ENCODE measurements at places on chromosomes 13 and 19.

DNA sequence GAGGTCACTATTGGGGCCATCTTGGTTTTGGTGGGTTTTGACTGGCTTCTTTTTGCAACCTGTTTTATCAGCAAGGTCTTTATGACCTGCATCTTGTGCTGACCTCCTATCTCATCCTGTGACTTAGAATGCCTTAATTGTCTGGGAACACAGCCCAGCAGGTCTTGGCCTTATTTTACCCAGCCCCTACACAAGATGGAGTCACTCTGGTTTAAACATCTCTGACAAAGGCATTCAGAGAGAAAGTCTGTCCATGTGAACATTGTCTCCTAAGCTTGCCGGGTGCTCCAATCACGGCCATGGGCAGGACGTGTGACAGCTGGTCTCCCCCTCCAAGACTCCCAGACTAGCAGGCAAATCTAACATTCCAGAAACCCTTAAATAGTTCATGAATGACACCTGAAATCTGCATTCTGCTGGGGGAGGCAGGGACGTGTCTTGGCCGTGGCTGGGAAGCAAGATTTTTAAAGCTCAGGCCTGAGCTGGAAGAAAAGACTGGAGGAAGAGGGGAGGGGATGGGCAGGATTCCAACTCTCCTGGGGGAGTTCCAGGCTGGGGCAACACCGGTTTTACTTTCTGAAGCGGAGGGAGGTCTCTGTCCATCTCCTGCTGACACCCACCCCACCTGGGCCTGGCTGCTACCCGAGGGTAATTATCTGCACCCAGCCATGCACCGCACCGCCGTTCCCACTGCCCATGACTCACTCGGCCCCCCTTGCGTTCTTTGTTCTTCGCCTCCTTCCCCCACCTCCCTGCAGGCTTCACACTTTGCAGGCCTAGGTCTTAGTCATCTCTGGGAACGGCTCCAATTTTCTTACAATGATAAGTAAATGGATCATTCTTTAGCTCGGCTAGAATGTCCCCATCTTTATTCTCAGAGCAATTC lies 11.6 kb upstream of the OR1M1 start:
- peak; percentile 45 for DNase-seq

DNA sequence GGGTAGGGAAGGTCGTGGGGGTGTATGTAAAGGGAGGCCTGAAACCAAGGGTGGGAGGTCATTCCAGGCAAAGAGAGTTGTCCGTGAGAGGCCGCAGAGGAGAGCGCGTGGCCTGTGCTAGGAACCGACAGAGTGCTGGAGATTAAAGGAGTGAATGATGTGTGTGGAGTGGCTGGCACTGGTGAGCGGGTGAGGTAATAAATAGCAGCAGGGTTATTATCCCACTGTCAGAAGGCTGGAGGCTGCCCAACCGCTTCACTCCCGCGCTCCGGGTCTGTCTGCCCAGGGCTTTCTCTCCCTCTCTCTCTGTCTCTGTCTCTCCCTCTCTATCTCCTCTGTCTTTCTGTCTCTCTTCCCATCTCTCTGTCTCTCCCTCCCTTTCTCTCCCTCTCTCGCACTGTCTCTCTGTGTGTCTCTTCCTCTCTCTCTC lies 17.4 kb downstream of the ZNF579 start:
- DNase-seq: no peak

DNA sequence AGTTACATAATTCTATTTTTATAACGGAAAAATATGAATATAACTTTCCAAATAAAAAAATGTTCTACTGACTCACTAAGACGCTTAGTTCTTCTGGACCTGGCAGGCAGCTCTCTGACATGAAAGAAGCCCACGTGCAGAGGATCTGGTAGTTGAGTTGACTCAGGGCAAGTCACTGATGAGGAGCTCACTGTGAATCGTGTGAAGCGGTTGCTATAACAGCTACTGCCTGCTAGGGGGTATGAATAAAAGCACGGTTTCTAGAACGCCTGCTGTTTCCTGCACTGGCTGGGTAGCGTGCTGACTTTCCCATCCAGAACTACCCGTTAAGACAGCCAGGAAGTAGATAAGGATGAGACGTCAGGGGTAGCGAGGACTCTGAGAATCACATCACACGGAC lies 54.7 kb upstream of the WASF3 start:
- no peak for DNase-seq

DNA sequence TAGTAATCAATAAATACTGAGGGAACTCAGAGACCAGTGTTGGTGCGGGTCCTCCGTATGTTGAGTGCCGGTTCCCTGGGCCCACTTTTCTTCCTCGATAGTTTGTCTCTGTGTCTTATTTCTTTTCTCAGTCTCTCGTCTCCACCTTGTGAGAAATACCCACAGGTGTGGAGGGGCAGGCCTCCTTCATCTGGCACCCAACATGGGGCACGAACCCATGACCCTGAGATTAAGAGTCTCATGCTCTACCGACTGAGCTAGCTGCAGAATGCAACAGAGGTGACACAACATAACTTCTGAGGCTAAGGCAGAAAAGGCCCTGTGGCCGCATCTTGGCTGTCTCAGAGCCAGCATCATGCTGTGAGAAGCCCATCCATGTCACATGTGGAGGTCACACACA lies 5.3 kb upstream of the ZNF613 start:
- DNase-seq: no peak

DNA sequence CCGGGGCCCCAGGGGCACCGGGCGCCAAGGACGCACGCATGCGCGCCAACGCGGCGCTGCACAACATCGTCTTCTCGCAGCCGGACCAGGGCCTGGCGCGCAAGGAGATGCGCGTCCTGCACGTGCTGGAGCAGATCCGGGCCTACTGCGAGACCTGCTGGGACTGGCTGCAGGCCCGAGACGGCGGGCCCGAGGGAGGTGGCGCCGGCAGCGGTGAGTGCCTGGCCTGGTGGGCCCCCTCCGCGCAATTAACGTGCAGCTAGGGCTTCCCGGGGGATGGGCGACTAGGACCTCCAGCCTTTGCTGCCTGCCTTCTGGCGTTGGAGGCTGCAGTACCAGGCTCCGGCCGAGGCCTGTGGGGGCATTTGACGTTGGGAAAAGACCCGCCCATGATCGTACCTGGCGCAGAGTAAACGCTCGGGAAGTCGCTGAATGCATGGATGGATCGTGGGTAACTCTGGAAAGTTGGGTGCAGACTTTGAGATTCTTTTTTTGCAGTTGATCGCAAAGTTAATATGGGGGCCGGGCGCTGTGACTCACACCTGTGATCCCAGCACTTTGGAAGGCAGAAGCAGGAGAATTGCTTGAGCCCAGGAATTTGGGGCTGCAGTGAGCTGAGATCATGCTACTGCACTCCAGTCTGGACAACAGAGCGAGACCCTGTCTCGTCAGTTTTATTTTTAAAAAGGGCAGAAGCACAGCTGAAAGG lies 7.3 kb downstream of the APC2 start:
- DNase-seq: no peak

DNA sequence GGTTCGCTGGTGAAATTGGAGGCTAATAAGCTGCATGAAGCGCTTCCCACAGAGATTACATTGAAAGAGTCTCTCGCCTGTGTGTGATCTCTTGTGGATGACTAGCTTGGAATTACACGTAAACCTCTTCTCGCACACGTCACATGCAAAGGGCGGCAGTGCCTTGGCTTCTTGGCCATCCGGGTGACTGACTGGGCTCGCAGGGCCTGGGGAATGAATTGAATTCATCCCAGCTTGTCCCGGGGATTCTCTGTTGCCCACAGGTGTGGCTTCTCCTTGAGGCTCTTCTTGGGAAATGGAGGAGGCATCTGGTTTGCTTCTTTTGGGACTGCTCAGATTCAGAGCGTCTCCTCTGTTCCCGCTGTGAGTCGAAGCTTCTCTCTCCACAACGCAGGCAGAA lies 19.8 kb downstream of the ZSCAN5C start:
- no peak for DNase-seq

DNA sequence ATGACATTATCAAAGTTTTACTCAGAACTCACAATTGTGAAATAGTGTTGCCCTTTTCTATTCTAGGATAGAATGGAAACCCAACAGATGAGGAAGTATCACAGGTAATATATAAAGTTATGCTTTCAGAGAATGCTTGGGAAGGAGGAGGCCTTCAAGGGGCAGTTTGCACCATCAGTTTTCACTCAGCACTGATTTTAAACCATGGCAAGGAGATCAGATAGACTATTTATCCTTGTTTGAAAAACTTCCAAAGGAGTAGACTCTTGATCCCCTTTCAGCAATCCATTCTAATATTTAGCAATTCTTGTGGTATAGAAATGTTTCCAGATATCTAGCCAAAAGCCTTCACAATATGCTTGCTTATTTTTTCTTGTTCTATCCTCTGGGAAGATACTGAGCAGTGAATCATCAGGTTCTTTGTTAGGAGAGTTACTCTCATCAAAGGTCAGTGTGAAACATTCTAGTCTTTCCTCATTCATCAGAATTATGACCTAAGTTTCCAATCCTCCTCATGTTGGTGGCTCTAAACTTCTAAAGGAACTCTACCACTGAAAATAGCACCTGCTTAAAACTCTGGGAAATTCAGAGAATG lies 3.8 kb downstream of the GPC6 start:
- no peak for DNase-seq

GRCh38 chr13:59176775-59177174 lies 987.0 kb downstream of the DIAPH3 start:
- DNase-seq: no peak

DNA sequence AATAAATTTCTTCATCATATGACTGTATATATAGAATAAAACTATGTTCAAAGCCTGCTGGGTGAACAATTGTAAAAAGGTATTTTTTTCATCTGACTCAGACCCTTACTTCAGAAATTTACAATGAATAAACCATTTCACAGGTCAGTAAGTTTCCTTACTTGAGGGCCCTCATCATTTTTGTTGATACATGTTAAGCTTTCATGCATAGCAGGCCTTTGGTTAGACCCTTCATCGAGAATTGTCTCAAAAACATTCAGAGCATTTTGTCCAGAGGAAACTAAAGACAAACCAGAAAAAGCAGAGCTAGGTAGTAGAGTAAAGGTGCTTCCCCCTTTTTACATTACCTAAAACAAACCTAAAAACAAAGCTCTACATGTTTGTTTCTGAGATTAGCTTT lies 46.2 kb downstream of the FNDC3A start:
- DNase-seq: no peak

- no peak for DNase-seq
These were observed 225.0 kb upstream of the SLC10A2 start for GRCh38 chr13:103291226-103291625.

Data from NCI-H460 (cell line).